ENCODE measurements at places on chromosomes 5 and 9.

GRCh38 chr5:33936004-33936380, 194 bp upstream of the RXFP3 start:
- H3K36me3 ChIP-seq = no peaks in the 10 kb centered on the region
- H3K27me3 ChIP-seq = no peaks in the 10 kb centered on the region
- no peak overlapping the region for H3K27ac ChIP-seq
- no peak for DNase-seq
- no peak overlapping the region for H3K4me3 ChIP-seq

DNA sequence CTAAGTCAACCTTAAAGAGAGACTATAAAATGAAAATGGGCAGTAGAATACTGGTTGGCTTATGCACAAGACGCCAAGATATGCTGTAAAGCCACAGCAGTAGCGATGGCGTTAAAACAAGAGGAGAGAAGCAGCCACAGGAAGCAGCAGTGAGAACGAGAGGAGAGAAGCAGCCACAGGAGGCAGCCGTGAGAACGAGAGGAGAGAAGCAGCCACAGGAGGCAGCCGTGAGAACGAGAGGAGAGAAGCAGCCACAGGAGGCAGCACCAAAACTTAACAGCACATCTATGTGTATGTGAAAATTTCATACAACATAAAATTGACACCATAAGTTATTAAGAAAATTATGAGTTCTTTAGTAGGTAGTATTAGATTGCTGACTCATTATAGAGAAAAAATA, 2318.6 kb upstream of the ACO1 start:
- H3K4me1 ChIP-seq = no peaks in the 10 kb centered on the region
- no peak for DNase-seq
- no peak overlapping the region for H3K27ac ChIP-seq
- H3K4me3 ChIP-seq = no peak overlapping the region

DNA sequence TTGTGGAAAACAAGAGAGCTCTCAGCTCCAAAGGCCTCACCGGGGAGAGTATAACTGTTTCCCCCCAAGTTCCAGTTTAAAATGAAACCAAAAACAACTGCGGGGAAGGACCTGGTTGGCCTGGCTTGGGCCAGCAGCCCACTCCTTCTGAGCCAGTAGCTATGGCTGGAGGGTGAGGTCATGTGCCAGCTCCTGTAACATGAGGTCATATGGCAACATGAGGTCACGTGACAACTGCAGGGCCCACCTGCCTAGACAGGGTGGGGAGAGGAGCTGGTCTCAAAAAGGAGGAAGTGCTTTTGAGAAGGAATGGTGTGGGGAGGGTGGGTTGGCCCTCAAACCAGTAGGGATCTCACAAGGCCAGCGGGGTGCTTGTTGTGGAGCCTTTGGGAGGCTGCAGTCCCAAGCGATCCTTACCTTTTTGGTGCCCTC, 29.3 kb upstream of the CRB2 start:
- H3K27me3 ChIP-seq = no peaks in the 10 kb centered on the region
- H3K36me3 ChIP-seq = no peaks in the 10 kb centered on the region
- no peak overlapping the region for H3K4me3 ChIP-seq
- H3K27ac ChIP-seq = no peak overlapping the region
- no peak for DNase-seq

DNA sequence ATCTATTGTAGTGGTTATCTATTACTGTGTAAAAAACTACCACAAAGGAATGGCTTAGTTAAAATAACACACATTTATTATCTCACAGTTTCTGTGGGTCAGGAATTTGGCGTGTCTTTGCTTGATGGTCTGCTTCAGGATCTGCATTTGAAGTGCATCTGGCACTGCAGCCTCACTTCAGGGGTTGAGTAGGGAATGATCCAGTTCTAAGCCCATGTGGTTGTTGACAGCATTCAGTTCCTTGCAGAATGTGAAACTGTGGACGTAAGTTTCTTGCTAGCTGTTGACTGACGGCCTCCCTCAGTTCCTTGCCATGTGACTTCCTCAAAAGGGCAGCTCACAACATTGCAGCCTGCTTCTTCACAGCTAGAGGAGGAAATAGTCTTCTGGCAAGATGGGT, 2.1 kb upstream of the OGN start:
- H3K36me3 ChIP-seq = no peaks in the 10 kb centered on the region
- H3K4me3 ChIP-seq = no peak overlapping the region
- DNase-seq = no peak
- H3K4me1 ChIP-seq = no peaks in the 10 kb centered on the region
- no peak overlapping the region for H3K27ac ChIP-seq
- H3K27me3 ChIP-seq = no peaks in the 10 kb centered on the region

GRCh38 chr9:137631345-137632229, 12.8 kb downstream of the EHMT1 start:
- no peak overlapping the region for H3K27ac ChIP-seq
- H3K4me3 ChIP-seq = no peak overlapping the region

- peak; percentile 84 for DNase-seq
- H3K36me3 ChIP-seq = no peaks in the 10 kb centered on the region
- H3K4me3 ChIP-seq = peak overlapping the region; percentile 41
- no peaks in the 10 kb centered on the region for H3K27me3 ChIP-seq
Measured at GRCh38 chr5:180090098-180090768, 18.7 kb upstream of the RNF130 start.

DNA sequence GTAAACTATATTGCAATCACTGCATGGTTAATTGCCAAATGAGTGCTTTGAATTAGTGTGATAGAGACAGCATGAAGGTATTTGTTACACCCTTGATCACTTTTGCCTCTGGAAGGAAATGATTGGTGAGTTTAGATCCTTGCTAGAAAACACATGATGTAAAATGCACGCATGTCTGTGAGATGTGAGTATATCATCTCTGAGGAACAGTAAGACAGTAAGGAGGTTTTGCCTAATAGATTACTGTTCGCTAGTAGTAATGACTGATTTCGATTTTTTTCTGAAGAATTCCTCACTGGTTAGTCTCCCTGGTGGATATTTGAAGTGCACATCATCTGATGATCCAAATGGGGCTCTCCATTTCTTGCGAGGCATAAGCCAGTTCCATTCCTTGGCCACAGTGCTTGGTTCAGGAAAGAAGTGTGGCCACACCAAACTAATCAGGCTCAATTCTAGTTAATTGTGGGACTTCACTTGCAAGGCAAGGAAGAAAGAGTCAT, 156.4 kb upstream of the ADRA1B start:
- no peak for DNase-seq
- H3K27ac ChIP-seq = no peak overlapping the region
- peaks cover 8% of the 10 kb centered on the region for H3K4me1 ChIP-seq

GRCh38 chr5:40428815-40429214, 250.9 kb upstream of the PTGER4 start:
- no peaks in the 10 kb centered on the region for H3K36me3 ChIP-seq
- peaks cover 13% of the 10 kb centered on the region for H3K4me1 ChIP-seq
- no peak overlapping the region for H3K4me3 ChIP-seq
- no peaks in the 10 kb centered on the region for H3K27me3 ChIP-seq
- H3K27ac ChIP-seq = no peak overlapping the region

GRCh38 chr9:86322973-86323644, 31.1 kb downstream of the TUT7 start:
- no peak overlapping the region for H3K4me3 ChIP-seq
- no peak for DNase-seq
- no peaks in the 10 kb centered on the region for H3K27me3 ChIP-seq
- peaks cover 61% of the 10 kb centered on the region for H3K36me3 ChIP-seq
- H3K4me1 ChIP-seq = no peaks in the 10 kb centered on the region
- no peak overlapping the region for H3K27ac ChIP-seq
